ENCODE measurements at places on chromosomes 2 and 18.

DNA sequence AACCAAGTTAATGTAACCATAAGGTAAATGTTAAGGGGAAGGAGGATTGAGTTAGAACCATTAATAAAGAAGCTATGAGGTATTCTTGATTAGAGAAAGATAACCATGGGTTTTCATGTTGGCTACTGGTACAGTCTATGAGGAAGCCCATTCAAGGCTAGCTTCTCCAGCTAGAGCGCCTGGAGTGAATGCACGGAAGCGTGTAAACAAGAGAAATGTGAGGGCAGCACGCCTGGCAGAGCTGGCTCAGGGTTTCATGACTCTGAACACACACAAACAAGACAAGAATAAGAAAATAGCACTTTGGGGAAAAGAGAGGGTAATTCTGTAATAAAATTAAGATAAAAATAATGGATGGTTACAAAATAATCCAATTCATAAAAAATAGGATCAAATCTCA is 255.3 kb downstream of the PDE11A start:
- no peak for DNase-seq

DNA sequence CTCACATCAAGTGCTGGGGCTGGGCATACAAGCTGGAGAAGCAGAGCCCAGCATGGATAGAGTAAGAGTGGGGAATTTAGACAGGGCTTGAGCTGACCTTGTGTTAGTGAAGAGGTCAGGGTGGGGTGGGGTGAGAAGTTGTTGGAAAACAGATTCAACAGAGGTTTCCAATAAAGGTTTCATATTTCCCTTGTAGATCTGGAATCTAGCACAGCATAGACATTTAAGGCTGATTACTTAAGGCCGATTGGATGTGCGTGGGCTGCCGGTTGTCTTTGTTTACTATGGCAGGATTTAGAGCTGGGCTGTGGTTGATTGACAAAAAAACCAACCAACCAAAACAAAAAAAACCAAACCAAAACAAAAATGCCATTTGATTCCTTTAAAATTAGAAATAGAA is 114.9 kb upstream of the SEC11C start:
- no peak for DNase-seq

GRCh38 chr2:41965909-41966295 is 81.9 kb upstream of the PKDCC start:
- DNase-seq: no peak

GRCh38 chr2:101883860-101884259 is 107.9 kb upstream of the IL1R2 start:
- DNase-seq: no peak

DNA sequence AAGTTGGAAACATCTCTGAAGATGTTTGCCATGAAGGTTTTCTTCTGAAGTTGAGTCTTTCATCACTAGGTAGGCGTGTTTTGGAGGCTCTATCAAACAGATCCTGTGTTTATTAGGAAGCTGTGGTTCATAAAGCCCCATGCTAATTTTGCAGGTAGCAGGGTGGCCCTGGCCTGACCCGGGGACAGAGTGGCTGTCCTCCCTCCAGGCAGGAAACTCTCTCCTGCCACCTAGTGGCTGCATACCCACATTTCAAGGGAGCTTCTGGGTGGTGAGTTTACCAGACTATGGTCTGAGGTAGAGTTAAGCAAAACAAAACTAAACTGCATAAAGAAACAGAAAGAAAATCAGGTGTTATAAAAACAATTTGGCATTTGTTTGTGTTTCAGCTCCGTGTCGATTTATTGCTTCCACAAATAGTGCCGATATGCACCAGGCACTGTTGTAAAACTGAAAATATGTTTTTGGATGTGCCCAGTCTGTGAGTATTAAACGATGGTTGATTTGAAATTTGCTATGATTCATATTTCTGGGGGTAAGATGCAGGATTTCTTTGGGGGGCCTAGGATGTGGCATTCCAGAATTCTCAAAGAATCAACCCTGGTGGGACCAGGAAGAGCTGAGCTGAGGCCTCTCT is 26.0 kb upstream of the IL37 start:
- peak; percentile 68 for DNase-seq
